ENCODE measurements at places on chromosomes 3 and 15.

DNA sequence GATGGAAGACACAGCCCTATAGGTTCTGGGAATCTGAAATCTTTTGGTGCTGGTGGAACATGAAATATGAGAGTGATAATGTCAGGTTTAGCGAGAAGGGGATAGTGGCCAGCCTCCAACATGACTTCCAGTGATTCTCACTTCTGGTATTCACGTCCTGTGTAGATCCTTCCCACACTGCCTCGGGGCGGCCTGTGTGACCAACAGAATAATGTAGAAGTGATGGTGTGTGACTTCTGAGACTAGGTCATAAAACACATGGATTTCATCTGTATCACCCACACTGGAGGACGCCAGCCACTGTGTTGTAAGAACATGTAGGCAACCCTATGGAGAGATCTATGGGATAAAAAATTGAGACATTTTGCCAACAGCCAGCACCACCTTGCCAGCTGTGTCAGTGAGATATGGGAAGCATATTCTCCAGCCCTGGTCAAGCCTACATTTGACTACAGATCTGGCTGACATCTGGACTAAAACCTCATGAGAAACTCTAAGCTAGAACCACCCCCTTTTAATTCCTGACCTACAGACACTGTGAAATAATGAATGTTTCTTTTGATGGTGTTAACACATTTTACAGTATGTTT, 25.5 kb upstream of the NUDT16 start:
- DNase-seq, result no peak

DNA sequence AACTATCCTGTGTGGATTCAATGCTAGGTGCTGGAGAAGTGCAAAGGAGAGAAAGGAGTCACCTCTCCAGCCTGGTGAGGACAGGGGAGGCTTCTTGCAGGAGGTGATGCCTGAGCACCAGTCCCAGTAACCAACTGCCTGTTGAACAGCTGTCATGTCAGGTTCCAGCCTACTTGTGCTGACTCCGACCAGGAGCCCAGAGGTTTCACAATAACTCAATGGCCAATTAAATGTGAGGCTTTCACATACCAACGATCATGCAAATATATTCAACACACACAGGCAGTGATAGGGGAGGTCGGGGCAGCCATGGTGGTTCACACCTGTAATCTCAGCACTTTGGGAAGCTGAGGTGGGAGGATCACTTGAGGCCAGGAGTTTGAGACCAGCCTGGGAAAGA, 7.7 kb downstream of the SORD start:
- DNase-seq, result no peak

DNA sequence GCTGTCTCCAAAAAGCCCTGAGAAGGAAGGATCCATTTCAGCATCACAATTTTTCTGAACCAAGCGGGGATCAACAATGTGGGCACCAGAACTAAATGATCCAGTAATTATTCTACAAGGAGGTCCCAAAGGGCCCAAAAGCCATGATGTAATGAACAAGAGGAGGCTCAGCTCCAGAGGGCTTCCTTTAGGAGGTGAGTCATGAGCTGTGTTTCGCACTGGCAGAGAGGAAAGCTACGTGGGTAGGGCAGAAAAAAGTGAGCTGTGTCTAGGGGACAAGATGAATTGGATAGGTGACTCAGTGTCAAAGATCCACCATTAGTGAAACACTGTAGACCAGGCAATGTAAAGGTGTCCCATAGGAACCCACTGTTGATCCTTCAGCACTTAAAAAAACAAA, 113.4 kb downstream of the RORA start:
- DNase-seq, result no peak

DNA sequence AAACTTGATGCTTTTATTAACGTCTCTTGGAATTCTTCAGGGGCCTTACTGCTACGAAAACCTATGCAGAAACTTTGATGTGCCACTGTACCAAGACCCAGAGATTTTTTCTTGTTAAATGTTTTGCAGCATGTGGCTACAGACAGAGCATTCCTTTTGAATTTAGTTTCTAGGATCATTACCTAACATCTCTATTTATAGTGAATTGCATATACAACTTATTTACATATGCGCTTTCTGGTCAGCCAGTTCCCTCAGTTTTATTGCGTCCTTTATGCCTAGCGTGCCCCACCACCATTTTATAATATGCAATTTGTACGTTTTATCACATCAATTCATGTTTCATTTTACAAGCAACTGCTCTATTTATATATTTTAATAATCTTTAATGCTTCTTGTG, 46.2 kb upstream of the AGTR1 start:
- no peak for DNase-seq

DNA sequence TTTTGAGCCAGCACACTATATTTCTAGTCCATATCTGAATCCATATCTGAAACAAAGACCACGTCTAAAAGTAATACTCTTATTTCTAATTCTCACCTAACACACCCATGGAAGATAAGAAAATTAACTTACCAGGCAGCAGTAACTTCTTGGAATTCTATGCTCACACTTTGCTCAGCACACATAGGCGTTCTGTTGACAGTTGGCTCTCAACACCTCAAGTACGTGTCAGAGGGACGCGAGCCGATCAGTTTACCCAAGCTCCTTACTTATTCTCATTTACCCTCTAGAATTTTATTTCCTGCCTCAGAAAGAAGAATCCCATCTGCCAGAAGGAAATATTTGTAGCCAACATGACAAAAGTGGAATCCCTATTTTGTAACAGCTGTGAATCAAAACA, 911.9 kb downstream of the FHIT start:
- no peak for DNase-seq

DNA sequence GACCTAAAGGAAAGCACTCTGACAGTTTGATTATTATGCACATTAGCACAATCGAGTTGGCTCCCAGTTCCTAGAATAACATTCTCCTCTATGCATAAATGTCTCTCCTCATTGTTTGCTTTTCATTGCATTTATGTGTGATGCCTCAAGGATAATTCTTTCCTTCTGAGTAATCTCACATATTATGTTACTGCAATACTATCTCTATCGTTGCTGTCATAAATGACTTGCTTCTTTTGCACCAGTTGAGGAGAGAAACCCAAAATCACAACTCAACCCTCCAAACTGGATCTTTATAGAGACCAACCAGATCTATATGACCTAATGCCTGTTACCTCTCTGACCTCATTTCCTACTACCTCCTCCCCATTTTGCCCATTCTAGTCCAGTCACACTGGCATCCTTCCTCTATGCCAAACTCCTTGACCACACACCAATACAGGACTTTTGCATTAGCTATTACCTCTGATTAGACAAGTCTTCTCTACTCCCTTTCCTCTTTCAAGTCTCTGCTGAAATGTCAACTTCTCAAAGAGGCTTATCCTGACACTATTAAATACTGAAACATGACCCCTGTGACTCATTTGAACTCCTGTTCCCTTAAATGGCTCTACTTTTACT, 1026.0 kb downstream of the TUSC7 start:
- DNase-seq, result no peak

DNA sequence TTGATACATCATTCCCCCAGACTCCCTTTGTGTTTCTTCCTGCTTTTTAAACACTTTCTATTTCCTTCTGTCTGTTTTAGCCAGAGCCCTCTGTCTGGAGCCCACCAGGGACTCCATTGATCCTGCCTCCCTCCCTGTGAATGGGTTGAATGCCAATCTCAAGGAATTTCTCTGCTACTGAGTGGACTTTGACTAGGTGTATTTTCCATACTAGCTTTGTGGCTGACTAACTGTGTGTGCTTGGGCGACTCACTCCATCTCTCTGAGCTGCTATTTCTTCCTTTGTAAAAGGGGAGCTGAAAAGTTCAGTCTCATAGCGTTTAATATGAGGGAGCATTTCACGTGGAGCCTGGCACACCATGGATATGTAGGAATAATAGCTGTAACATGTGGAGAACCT, 98.8 kb downstream of the EEFSEC start:
- no peak for DNase-seq

GRCh38 chr3:189690237-189690636, 59.0 kb downstream of the TP63 start:
- DNase-seq, result no peak

DNA sequence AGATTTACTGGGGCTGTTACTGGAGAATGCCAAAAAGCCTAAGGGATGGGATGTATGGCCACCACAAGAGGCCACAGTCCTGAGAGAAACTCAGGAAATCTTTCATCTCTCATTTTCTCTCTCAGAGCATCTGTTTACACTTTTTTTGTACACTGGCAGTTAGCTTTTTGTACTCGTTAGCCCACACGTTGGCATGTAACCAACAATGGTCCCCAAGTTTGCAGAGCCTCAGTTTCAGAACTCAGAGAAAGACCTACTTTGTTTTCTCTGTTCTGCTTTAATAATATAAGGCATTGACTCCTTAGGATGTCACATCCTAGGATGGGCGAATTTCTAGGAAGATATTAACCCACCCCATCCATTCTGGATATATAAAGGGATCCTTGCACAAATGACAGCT, 183.5 kb downstream of the SUCNR1 start:
- no peak for DNase-seq

- DNase-seq, result no peak
Measured at GRCh38 chr15:81530271-81530691, 156.3 kb upstream of the TMC3 start.

- DNase-seq, result no peak
Measured at GRCh38 chr3:140844072-140844471, 97.6 kb upstream of the SLC25A36 start.

DNA sequence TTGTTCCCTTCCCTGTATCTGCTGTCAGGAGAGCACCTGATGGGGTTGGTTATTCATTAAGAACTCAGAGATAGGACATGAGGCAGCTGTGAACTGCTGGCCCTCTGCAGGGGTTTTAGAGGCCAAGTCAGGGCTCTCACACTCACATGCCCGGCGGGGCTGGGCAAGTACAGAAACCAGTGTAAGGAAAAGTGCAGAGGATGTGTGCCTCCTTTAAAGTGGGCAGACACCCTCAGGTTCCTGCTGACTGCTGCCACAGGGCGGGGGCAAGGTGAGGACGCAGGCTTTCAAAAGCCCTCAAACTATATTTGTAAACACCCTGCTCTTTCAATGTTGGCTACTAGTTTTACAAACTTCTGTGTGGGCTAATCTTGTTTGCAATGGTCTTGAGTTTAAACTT, 22.4 kb downstream of the CXCR6 start:
- no peak for DNase-seq

DNA sequence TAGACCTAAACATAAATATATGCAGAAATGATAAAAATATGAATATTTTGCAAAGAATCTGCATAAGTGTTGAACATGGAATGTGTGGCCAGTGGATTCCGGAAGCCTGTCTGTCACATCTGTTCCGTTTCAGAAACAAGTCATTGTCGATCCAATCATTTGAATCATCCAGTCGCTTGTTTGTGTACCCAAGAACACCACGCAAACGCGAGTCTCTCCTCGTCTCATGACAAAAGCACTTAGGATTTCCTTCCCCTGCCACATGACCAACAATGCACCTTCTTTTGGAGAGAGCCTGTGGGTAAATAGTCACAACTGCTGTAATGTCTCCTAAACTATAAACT, 80.2 kb downstream of the FMN1 start:
- DNase-seq, result no peak

DNA sequence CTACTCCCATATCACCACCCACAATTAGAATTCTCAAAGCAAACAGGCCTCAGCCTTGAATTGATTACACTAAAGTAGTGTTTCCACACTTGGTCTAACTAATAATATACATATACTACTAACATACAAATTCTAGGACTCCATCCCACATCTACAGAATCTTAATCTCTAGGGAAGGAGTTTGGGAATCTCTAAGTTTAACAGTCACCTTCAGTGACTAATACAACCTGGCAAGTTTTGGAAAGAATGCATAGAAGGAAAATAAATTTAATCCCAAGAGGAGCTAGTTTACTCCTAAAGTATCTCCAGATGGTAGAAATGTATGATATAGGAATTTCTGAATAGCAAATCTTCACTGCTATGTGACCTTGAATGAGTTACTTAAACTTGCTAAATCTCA, 9.1 kb downstream of the CLPX start:
- no peak for DNase-seq

Measured in stimulated activated CD4-positive, alpha-beta T cell treated with anti-CD3 and anti-CD28 coated beads, Interleukin-15, amount 100 ng/mL, for 24 hours (primary cell).